ENCODE measurements at places on chromosomes 2 and 18.

- no peak for DNase-seq
Observed at GRCh38 chr2:6325616-6326015, 540.1 kb downstream of the CMPK2 start.

- no peak for DNase-seq
Observed at GRCh38 chr2:171550613-171551012, 28.3 kb downstream of the CYBRD1 start.

DNA sequence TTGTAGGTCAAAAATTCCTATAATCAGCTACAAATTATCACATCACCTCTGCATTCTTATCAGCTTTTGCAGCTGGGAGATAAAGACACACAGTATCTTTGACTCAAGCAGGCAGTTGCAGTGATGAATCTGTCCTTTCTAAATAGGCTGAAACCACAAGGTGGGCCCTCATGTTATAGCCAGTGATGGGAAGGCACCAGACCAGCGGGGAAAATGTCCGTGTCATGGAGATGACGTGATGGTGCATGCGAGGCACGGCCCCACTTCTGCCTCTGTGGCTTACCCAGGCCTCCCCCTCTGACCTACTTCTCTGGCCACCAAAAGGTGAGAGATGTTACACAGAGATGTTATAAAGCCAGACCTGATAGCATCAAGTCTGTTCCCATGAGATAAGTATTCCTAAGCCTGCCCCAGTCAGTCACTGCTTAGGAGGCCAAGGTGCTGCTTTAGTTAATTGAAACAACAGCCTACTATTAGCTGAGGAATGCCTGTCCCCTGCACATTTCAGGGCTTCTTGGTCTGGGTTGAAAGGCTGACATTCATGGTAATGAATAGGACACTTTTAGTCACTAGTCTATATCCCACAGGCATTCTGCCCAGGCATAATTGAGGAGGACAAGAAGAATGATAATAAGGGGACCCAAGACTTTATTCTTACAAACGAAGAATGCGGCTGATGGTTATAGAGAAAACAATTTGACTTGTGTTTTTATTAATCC is 327.9 kb downstream of the LPIN1 start:
- no peak for DNase-seq

GRCh38 chr2:212052412-212053159 is 486.0 kb downstream of the ERBB4 start:
- DNase-seq: no peak

DNA sequence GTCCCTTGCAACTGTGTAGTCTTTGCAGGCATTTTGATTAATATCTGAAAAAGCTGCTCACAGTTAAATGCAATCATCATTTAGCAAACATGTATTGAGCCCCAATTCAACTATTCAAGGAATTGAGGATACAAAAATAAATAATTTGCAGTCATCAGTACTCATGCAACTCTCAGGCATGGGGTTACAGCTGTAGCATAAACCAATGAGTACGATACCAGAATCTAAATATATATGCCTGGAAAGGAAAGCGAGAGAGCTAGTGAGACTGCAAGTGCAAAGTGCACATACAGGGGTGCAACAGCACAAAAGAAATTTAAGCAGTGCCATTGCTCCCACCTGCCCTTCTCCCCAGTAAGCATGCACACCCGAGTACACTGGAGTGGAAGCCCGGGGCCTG is 216.4 kb downstream of the AFF3 start:
- no peak for DNase-seq

DNA sequence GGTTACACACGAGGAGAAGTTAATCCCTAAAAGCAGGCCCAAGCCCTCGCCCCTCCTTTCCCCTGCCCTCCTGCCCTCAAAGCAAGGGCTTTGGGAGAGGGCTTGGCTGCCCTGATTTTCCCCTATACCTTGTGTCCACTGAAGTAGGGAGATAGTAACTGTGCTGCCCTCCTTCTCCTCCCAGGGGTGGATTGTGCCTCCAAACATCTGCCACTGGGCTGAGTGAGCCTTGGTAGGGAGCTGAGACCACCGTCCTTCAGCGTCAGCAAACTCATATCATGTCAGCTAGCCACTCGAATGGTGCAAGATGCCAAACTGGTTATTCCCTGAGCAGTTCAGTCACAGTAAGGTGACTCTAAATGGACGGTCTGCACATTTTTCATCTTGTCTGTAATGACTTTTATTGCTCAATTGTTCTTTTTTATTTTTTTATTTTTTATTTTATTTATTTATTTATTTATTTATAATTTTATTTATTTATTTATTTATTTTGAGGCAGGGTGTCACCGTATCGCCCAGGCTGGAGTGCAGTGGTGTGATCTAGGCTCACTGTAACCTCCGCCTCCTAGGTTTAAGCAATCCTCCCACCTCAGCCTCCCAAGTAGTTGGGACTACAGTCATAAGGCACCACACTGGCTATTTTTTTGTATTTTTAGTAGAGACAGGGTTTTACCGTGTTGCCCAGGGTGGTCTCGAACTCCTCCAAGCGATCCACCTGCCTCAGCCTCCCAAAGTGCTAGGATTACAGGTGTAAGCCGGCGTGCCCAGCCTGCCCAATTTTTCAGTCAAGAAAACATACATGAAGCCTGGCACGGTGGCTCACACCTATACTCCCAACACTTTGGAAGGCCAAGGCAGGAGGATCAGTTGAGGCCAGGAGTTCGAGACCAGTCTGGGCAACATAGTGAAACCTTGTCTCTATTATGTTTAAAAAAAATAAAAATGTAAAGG is 8.7 kb downstream of the PCBP1 start:
- no peak for DNase-seq

- DNase-seq: no peak
Observed at GRCh38 chr2:191151331-191151730, 537 bp upstream of the STAT4 start.

DNA sequence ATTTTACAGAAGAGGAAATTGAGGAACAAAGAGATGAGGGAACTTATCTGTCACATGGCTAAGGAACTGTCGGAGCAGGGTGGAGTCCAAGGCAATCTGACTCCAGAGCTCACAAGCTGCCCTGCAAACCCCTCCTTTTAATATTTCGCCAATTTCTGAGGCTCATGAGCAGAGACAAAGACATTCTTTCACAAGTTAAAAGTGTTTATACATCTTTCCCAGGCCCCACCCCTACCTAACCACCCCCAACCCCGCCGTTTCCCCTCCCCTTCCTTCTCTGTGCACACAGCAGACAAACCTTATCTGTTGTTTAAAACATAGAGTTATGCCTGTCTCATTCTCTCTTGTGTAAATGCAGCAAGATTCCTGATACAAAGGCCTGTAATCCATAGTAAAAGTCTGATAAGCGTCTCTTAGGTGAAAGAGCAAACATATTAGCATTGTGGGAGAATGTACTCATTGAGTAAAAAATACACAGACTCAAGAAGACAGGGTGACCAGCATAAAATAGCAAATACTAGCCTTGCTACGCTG is 44.3 kb downstream of the EPHA4 start:
- DNase-seq: no peak

DNA sequence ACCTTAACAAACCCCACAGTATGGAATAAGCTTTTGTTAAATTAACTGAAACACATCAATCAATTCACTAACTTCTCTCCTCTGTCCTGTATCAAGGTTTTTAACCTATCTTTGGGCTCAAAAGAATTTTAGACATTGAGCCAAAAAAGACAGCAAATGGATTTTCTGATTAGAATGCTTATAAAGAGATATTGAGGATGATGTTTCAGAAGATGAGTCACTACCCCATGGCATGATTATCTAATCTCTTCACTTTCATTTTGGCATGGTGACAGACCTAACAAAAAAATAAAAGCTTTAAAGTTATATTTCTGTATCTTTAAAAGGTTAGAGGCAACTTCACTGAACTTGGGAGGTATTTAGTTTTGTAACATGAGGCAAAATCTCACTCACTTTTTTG is 55.5 kb downstream of the SGPP2 start:
- DNase-seq: no peak

DNA sequence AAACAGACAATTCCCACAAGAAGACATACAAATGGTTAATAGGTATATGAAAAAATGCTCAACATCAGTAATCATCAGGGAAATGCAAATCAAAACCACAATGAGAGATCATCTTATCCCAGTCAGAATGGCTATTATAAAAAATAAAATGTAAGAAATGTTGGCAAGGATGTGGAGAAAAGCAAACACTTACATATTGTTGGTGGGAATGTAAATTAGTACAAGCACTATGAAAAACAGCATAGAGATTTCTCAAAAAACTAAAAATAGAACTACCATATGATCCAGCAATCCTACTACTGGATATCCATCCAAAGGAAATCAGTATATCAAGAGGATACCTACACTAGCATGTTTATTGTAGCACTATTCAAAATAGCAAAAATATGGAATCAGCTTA is 186.6 kb downstream of the NOL4 start:
- DNase-seq: no peak

GRCh38 chr2:33091541-33092123 is 144.9 kb downstream of the LTBP1 start:
- DNase-seq: no peak

DNA sequence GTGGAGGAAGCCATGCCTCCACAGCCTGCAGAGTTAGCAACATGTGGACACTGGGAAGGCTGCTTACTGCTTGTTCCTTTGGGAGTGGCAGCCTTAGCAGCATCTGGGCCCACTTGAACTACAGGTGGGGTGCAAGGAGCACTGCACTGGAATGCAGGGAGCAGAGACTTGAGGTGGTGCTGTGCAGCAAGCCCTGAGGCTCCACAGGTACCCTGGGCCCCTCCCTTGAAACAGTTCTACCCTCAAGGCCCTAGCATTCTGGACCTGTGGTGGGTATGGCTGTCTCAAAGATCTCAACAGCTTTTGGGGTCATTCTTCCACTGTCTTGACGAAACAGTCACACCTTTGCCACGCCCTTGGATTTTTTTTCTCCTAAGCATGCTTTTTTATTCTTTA is 13.5 kb downstream of the UBR3 start:
- no peak for DNase-seq

GRCh38 chr2:60849187-60849586 is 32.2 kb upstream of the REL start:
- no peak for DNase-seq

- no peak for DNase-seq
Observed at GRCh38 chr18:48929941-48930713, 20.6 kb downstream of the SMAD7 start.

GRCh38 chr2:237691029-237691907 is 63.9 kb downstream of the LRRFIP1 start:
- no peak for DNase-seq

DNA sequence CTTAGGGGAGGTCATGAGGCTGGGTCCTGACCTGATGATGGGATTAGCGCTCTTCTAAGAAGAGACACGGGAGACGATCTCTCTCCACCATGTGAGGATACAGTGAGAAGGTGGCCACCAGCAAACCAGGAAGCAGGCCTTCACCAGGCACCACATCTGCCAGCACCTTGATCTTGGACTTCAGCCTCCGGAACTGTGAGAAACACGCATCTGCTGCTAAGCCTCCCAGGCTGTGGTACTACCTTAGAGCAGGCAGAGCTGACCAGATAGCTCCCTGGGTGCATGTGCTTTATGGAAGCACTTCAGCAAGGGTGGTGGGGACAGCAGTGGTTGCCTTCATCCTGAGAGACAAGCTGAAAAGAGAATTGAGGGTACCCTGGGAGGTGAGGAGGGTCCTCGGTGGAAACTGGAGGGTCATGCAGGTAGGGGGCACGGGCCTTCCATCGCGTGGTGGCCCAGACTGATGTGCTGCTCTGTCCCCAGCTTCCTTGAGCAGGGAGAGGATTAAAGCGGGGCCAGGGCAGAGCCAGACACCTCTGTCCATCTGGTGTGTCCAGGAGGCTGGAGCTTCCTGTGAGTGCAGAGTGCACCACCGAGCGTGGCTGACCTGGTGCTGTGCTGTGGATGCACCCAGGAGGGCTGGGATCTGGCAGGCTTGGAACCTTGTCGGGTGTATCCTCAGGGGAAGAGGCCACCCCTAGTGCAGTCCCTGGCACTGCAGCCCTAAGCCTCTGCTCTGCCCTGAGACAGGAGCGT is 42.9 kb upstream of the HS6ST1 start:
- DNase-seq: no peak

DNA sequence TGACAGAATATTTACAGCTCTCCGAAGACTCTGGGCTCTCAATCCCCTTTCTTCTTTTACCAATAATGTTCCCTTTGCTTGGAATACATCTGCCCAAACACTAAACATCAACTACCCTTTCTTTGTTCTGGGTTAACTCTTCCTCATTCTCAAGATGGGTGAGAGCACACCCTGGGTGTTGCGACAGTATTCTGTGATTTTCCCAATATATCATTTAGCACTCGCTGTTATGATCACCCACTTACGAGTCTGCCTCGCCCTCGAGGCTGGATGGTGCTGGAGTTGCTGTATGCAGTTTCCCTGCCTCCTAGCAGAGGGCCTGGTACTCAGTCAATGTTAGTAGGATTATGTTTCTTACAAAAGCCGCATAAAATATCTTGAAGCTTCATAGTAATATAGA is 93.2 kb downstream of the SOCS6 start:
- no peak for DNase-seq

DNA sequence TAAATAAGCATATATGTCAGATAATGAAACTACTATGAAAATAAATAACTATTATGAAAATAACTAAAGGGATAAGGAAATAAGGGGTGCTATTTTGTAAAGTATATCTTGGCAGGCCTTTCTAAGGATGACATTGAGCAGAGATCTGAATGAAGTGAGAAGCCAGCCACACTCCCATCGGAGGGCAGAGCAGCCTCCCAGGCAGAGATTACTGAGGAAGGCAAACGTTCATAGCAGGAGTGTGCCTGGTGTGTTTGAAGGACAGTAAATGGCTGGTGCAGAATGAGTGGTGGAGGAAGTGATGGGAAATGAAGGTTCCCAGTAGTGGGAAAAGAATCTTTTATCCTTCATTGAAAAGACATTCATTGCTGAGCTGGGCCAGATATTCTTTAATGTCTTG is 62.5 kb downstream of the SPHKAP start:
- DNase-seq: no peak

DNA sequence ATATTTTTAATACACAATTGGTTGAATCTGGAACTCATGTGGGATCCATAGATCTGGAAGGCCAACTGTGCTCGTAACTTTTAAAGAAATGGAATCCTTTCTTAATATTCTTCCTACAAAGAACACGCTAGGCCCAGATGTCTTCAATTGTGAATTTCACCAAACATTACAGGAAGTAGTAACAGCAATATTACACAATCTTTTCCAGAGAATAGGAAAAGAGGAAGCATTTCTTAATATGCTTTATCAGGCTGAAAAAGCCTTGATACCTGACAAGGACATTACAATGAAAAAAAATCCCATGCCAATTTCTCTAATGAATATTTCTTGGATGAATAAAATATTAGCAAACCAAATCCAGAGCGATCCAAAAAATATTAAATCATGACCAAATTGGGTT is 80.3 kb upstream of the HAAO start:
- DNase-seq: no peak

- no peak for DNase-seq
Observed at GRCh38 chr2:96091141-96091710, 25.1 kb downstream of the ADRA2B start.

DNA sequence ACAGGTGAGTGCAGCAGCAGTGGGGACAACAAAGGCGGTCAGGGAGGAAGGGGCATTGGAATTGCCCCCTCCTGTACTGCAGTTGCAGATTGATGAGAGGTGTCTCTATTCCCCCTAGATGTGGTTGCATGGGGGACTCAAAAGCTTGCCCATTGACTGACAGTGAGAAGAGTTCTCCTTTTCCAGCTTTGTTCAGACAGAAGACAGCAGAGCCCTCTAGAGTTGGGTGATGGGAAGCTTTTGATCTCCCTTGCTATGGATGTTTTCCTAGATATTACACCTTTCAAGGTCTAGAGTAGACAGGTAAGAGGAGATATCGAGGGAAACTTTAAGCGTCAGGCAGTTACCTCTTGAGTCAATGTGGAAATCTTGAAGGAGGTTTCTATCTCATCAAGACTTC is 2.9 kb downstream of the PROKR1 start:
- DNase-seq: no peak

GRCh38 chr2:165610591-165611029 is 141.1 kb downstream of the CSRNP3 start:
- no peak for DNase-seq
